ENCODE measurements at places on chromosomes 3 and 15. TPM values are rescaled to one million over a fixed set of nuclear protein-coding genes. Genes with fewer than 3 reads are reported as not detected.

The TMEM212 gene
- not detected for total RNA-seq

The GREM1 gene
- total RNA-seq, result not detected

- no peak for DNase-seq
Observed at GRCh38 chr3:154718053-154718452, 288.1 kb upstream of the GPR149 start.

The AHSG gene
- total RNA-seq, result 0.16 TPM

- DNase-seq, result no peak
Observed at GRCh38 chr3:161471211-161471610, 25.4 kb upstream of the OTOL1 start.

The MYZAP gene
- total RNA-seq, result not detected

The ZBBX gene
- total RNA-seq, result not detected

The CHL1 gene
- total RNA-seq, result not detected

The TMEM158 gene
- total RNA-seq, result 0.26 TPM

DNA sequence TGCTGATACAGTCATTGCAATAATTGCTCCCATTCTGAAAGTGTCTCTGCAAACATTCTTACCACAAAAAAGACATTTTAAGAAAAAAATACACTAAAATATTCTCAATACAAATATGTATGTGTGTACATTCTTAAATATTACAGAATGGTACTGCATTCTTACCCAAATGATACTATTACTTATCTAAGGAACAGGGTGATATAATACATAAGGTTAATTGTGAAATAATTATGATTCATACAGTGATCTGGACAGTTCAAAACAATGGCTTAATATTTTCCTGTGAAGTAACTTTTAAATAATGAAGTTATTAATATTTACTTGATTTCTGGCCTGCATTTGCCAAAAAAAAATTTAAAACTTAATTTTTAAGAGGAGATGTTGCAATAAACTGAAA lies 694.6 kb downstream of the TUSC7 start:
- no peak for DNase-seq

The DTWD1 gene
- total RNA-seq, result 21.1 TPM

The KNG1 gene
- not detected for total RNA-seq

GRCh38 chr3:188212308-188212969 lies 58.5 kb downstream of the LPP start:
- DNase-seq, result no peak

DNA sequence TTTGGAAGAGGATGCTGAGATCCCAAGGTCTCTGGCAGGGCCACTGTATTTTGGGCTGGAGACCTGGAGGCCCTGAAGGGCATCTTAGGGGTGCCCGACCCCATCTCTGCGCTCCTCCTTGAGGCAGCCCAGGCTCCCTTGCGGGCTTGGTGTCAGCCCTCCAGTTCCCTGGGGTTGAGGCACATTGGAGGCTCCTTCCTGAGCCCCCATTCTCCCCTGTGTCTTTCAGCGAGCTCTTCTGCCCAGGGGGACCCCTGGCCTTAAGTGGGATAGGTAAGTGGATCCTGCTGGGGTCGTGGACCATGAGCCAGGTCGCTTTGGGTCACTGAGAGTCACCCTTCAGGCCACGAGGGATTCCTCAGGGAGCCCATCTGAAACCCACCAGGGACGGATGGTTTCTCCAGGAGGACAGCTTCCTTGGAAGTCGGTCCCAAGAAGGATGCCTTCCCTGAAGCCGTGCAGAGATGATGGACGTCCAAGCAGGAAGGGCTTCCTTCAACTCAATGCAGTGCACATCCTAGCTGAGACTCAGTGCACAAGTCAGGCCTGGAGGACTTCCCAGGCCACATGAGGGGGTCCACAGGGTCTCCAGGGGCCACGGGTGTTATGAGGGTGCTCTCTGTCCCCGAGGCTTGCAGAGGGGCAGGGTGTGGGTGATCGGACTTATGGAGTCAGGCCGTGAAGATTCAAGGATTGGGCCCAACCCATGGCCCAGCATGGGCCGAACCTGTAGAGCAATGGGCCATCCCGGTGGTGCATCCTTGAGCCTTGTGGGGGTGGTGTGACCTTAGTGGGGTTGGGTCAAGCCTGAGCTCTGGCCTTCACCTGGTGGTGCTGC lies 224.3 kb downstream of the SNRPN start:
- no peak for DNase-seq

DNA sequence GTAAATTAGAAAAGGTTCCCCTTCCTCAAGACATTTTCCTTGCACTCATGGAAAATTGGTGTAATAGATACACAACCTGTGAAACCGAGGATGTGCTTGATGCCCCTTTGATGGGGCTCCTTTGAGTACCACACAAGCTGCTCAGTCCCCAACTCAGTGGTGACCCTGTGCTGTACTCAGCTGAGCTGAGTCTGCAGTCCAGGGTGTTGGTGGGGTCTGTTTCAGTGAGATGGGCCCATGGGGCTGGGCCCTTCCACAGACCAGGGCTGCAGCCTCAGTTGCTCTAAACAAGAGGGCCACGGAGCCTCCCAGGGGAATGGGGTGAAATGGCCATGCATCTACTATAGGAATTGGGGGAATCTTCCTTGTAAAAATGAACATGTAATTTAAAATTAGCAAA lies 39.3 kb downstream of the KY start:
- no peak for DNase-seq

The GAP43 gene
- total RNA-seq, result not detected

- DNase-seq, result peak; percentile 41
Observed at GRCh38 chr15:43903864-43904290, 77.1 kb downstream of the WDR76 start.

The COLQ gene
- 0.96 TPM for total RNA-seq

The DNAH12 gene
- total RNA-seq, result not detected

- no peak for DNase-seq
Observed at GRCh38 chr3:30680789-30681648, 74.6 kb downstream of the TGFBR2 start.

DNA sequence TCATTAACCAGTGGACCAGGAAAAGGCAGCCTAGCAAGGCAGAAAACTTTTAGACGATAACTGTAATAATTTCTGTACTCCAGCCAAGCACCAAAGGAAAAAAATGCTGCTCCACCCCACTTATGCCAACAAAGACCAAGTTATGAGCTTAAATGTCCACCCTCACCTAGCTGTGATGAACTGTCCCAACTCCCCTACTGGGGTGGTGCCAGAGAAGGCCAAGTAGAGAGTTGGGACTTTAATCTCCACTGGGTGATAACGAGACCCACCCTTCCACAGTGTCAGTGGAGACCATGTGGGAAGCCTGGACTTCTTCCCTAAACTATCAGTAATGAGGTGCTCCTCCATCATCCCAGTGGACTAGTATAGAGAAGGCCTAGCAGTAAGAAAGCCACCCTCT lies 33.8 kb upstream of the COPB2 start:
- no peak for DNase-seq

GRCh38 chr3:107193116-107193515 lies 184.1 kb upstream of the CCDC54 start:
- no peak for DNase-seq

GRCh38 chr3:45688194-45688881 lies 858 bp upstream of the SACM1L start:
- peak; percentile 19 for DNase-seq

DNA sequence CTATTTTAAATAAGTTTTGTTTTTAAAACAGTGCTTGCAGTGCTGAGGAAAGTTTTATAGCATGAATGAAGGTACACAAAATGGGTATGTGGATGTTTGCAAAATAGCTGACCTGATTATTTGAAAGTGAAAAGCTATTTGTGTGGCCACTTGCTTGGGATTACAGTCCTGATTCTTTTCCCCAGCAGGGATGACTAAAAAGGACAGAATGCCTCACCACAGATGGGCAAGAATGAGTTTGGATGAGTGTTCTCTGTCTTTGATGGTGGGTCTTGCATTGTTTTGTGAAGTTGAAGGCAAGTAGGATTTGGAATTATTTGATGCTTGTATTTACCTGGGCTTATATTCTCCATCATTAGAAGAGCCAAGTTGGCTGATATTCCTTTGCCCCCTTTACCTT lies 48.8 kb upstream of the MEIS2 start:
- DNase-seq, result no peak

The ZIC4 gene
- not detected for total RNA-seq

- no peak for DNase-seq
Observed at GRCh38 chr15:63042877-63043334, 359 bp downstream of the TPM1 start.

- no peak for DNase-seq
Observed at GRCh38 chr3:58071480-58071971, 63.3 kb downstream of the FLNB start.

- DNase-seq, result no peak
Observed at GRCh38 chr15:51576286-51576850, 46.2 kb downstream of the DMXL2 start.

GRCh38 chr3:172268868-172269267 lies 179.4 kb downstream of the GHSR start:
- DNase-seq, result no peak

DNA sequence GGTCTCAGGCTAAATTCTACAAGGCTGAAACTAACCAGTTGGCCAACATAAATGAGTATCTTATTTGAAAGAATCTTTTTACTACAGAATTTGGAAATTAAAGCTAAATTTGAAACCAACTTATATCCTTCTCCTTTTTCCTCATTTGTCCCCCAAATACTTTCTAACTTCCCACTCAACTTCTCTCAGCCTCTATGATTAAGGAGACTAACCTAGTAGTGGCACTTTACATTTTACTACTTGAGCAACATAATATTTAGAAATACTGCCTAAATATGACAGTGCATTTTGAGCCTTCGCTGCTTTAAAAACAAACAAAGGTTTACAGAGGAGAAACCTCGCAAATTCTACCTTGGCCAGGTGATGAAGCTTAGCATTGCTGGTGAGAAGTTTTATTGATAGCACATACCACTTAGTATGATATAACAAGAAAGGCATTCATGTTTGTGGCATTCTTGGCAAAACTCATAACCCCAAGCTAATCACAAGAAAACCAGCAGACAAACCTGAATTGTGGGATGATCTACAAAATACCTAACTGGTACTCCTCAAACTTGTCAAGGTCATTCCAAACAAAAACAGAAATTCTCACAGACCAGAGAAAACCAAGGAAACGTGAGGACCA lies 432.1 kb upstream of the CFAP20DC start:
- no peak for DNase-seq

The ACSBG1 gene
- 0.52 TPM for total RNA-seq

- DNase-seq, result no peak
Observed at GRCh38 chr15:75307778-75308390, 25.2 kb downstream of the GOLGA6D start.

DNA sequence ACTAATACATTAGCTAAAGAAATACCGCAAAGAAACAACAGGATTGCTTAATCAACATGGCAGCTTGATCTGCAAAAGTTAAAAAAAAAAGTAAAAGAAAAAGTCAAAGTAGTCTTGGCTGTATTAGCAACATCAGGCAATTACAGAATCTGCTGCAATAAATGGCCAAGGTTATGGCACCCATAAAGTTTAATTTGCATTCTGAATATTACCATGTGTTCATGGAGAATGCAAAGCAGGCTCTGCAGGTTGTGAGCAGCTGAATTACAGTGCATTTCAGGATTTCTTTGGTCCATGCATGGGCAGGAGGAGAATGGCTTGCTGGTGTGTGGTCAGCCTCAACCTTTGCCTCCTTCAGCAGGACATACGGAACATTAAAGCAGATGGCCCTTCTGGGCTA lies 199.1 kb upstream of the AZI2 start:
- no peak for DNase-seq

DNA sequence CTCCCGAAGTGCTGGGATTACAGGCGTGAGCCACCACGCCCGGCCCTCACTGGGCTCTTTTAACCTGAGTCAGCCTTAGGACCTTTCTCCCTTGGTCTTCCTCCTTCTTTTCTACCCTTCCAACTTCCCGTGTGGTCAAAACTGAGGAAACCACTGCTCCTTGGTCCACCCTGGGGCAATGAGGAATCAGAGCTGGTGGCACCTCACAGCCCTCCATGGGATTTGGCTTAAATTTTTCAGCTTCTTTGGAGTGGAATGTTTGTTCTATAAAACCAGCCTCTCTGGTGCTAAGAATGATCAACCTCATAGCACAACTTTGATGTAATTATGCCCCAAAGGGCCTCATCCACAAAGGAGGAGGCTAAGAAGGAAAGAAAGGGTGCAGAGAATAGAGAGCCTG lies 76.6 kb upstream of the CFAP20DC start:
- no peak for DNase-seq

DNA sequence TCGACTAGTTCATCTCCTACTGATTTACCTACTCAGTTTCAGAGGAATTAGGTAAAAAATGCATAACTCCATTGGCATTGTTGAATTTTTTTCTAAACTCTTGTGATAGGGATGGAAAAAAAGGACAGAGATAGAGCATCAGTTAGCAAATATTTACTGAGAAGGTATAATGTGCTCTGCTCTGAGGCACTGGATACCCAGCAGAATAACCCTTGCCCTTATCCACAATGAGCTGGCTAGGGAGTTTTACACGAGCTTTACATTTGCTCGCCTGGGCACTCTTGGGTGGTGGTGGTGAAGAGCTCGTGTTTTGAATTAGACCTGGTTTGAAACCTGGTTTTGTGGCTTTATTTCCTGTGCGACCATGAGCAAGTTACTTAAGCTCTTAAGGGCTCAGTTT lies 149.6 kb downstream of the RORA start:
- DNase-seq, result no peak

- no peak for DNase-seq
Observed at GRCh38 chr15:82951472-82952157, 905 bp downstream of the HOMER2 start.

GRCh38 chr3:38205472-38205805 lies 40.1 kb downstream of the OXSR1 start:
- peak; percentile 16 for DNase-seq

- no peak for DNase-seq
Observed at GRCh38 chr15:76161153-76162035, 101.6 kb downstream of the TMEM266 start.

- no peak for DNase-seq
Observed at GRCh38 chr15:56353740-56354139, 11.5 kb upstream of the TEX9 start.

DNA sequence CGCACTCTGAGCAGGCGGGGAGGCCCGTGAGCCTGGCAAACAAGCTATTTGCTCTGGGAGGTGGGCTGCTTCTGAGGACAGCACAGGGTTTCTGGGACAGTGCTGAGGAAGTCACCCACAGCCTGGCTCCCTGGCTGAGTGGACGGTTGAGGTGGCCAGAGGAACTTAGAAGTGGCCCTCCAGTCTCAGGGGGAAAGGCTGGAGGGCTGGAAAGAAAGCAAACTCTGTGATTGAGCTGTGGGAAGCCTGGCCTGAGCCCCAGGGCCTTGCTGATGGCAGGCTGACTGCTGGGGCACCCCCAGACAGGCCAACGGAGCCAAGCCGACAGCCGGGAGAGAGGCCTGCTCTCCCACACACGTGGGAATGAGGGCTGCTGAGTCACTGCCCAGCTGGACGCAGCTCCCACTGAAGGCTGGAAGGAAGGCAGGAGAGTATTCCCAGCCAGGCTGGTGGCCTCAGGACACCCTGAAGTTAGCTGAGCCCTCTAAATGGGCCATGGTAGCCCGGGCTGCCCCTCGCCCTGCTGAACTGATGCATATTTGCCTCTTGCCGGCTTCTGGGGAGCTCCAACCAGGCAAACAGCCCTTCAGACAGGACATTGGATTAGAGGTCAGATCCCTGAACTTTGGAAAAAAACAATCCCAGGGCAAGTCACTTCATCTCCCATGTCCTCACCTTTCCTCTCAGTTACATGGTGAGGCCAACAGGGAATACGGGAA lies 98.0 kb upstream of the TLE3 start:
- DNase-seq, result no peak

Measured in activated T-helper 1 cell treated with anti-CD3 and anti-CD28 coated beads, Interleukin-12 subunit alpha, Interleukin-12 subunit beta, Interleukin-2, Interleukin-4 antibody, amounts not matched to agents 30 ng/mL and 10 ng/mL and 1 ng/mL, durations not matched to agents 14 hours and 24 hours and 36 hours (primary cell).